ENCODE measurements at places on chromosomes 3 and 15.
A peak's percentile ranks its signal among the peaks of the same experiment; 100 is the strongest.

DNA sequence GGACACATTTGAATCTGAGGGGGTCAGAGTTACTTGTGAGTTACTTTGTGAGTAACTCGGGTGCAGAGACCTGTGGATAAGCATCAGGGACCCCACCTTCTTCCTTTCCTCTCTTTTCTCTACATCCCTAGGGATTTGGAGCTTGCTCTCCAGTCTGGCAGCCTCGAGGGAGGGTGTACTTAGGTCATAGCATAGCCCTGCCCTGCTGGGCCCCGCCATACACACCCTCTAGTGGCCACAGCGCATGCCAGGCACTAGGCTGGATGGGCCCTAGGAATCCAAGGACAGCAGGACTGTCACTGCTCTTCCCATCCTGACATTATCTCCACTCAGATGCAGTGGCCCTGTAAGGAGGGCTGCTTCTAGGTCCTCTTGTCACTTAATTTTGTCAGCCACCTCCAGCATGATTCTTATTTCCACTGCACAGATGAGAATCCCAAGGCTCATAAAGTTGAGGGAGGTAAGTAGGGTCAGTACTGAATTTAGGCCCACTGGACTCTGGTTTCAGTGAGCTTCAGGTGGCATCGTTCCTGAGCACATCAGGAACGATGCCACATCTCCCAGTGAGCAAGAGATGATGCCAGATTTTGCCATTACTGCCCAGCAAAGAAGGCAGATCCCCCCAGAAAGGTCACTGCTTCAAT, 3.6 kb upstream of the SMAD6 start:
- DNase-seq = no peak

- no peak for DNase-seq
These were observed 18.4 kb downstream of the THOC7 start for GRCh38 chr3:63845215-63845614.

DNA sequence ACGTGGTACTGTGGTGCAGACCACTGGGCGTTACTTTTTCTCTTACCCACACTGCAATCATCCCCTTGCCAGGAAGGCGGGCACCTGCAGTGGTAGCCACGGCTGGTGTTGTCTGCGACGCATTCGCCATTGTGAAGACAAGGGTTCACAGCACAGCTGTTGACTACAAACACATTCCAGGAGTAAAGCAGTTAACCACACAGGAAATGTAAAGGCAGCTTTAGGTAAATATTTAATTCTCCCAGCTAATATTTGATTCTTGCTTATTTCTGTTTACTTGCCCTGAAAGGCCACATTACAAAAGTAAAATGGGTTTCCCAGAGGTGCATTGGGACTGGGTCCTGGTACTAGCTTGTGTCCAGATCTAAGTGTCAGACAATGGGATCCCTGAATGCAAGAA, 45.4 kb downstream of the HEG1 start:
- DNase-seq = no peak

- DNase-seq = no peak
These were observed 23.5 kb downstream of the TMOD2 start for GRCh38 chr15:51774916-51775315.

GRCh38 chr3:147945968-147946519, 536.9 kb downstream of the ZIC1 start:
- peak; percentile 42 for DNase-seq
